ENCODE measurements at places on chromosomes 5 and 9. TPM values are rescaled to one million over a fixed set of nuclear protein-coding genes. Genes with fewer than 3 reads are reported as not detected.

PLEKHG4B gene
- not detected for total RNA-seq

LRRC26 gene
- 440 TPM for total RNA-seq

SLC6A18 gene
- not detected for total RNA-seq

TNFAIP8 gene
- total RNA-seq, result 1.2 TPM

TPPP gene
- 5.2 TPM for total RNA-seq

OR13D1 gene
- total RNA-seq, result not detected

ADAMTS13 gene
- total RNA-seq, result 4.7 TPM

NUTM2F gene
- total RNA-seq, result not detected

RNF183 gene
- 0.43 TPM for total RNA-seq

DNA sequence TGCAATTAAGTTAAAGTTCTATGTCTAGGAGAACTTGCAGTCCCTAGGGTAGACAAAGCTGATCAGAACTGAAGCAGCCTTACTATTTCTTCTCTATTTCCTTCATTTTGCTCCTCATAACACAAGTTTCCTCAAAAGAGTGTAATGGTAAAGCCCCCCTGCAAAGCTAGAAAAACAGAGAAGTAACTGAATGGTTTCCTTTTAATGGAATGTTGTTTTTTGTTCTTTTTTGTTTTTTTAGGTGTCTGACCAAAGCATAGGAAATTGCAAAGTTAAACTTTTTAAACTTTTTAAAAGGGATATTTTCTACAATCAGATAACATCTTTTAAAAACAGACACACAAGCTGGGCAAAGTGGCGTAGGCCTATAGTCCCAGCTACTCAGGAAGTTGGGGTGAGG, 145.7 kb downstream of the TLE1 start:
- no peak for DNase-seq
- no peaks in the 10 kb centered on the region for H3K36me3 ChIP-seq
- no peak overlapping the region for H3K4me3 ChIP-seq
- no peaks in the 10 kb centered on the region for H3K4me1 ChIP-seq

DNA sequence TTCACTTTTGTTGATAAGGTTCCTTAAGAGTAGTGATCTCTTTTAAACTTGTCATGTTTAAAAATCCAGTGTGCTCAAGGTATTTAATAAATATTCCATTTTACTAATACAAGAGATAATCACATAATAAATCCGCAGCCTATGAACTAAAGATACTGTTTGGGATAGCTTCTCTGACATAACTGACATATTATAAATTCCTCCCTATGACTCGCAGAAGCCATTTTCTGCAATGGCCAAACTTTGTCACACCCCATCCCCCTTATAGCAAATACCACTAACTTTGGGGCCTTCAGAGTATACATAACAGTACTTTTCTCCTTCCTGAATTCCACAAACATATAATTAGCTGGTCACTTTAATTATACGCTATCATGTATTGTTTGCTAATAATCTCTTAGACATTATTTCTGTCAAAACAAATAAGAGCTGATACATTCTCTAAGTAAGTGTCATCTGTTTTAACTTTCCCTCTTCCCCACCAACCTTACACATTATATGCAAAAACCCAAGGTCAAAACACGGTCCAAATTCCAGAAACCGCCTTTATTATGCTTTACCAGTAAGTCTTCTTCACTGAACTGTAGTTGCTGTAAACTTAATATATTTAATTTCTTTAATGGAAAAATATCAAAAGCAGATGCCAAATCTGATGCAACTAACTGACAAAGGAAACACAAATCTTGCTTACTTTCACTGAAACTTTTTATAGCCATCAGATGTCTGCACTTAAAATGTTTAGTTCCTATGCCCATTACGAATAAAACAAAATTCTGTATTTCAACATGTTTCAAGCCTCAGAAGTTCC, 971 bp downstream of the TMEM267 start:
- H3K4me3 ChIP-seq, result peak overlapping the region; percentile 88
- H3K4me1 ChIP-seq, result peaks cover 21% of the 10 kb centered on the region
- H3K27ac ChIP-seq, result no peak overlapping the region
- peak; percentile 16 for DNase-seq

GRCh38 chr9:122207096-122207495, 21.7 kb downstream of the LHX6 start:
- DNase-seq, result no peak
- no peaks in the 10 kb centered on the region for H3K27me3 ChIP-seq
- no peak overlapping the region for H3K27ac ChIP-seq
- no peak overlapping the region for H3K4me3 ChIP-seq
- H3K36me3 ChIP-seq, result no peaks in the 10 kb centered on the region

GRCh38 chr5:116361171-116361967, 213.3 kb downstream of the SEMA6A start:
- H3K4me1 ChIP-seq, result peaks cover 40% of the 10 kb centered on the region
- peak overlapping the region; percentile 42 for H3K4me3 ChIP-seq
- peak; percentile 85 for DNase-seq
- no peaks in the 10 kb centered on the region for H3K27me3 ChIP-seq
- no peaks in the 10 kb centered on the region for H3K36me3 ChIP-seq

GRCh38 chr5:172370648-172371545, 83.4 kb downstream of the SH3PXD2B start:
- no peak overlapping the region for H3K27ac ChIP-seq
- no peak overlapping the region for H3K4me3 ChIP-seq
- no peaks in the 10 kb centered on the region for H3K4me1 ChIP-seq
- H3K27me3 ChIP-seq, result no peaks in the 10 kb centered on the region

DNA sequence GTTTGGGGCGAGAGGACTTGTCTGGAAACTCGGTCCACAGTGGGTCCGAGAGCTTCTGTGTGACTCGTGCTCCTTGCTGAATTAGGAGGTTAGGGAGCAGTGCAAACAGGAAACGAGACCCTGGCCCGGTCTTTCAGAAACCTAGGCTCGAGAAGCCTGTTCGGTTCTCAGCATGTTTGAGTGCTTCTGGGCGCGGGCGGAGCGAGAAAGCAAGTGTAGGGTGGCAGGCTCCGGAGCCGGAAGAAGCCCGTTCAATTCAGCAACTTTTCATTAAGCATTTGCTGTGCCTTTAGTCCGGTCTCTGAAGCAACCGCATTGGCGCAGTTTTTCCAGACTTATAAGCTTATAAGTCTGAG, 547 bp downstream of the CLTA start:
- peak overlapping the region; percentile 98 for H3K4me3 ChIP-seq
- peaks cover 44% of the 10 kb centered on the region for H3K4me1 ChIP-seq
- H3K27ac ChIP-seq, result peak overlapping the region; percentile 98
- peak; percentile 64 for DNase-seq
- H3K36me3 ChIP-seq, result peaks cover 10% of the 10 kb centered on the region
- no peaks in the 10 kb centered on the region for H3K27me3 ChIP-seq

- peaks cover 13% of the 10 kb centered on the region for H3K4me1 ChIP-seq
- H3K4me3 ChIP-seq, result peak overlapping the region; percentile 84
- DNase-seq, result peak; percentile 84
Observed at GRCh38 chr5:65925601-65926275, 637 bp upstream of the ERBIN start.

GRCh38 chr9:132003319-132003704, 76.4 kb downstream of the MED27 start:
- no peak overlapping the region for H3K4me3 ChIP-seq
- peaks cover 13% of the 10 kb centered on the region for H3K4me1 ChIP-seq
- DNase-seq, result no peak
- H3K36me3 ChIP-seq, result no peaks in the 10 kb centered on the region

GRCh38 chr5:132006331-132007120, 4.9 kb downstream of the ACSL6 start:
- no peak overlapping the region for H3K4me3 ChIP-seq
- no peak overlapping the region for H3K27ac ChIP-seq
- H3K36me3 ChIP-seq, result no peaks in the 10 kb centered on the region

DNA sequence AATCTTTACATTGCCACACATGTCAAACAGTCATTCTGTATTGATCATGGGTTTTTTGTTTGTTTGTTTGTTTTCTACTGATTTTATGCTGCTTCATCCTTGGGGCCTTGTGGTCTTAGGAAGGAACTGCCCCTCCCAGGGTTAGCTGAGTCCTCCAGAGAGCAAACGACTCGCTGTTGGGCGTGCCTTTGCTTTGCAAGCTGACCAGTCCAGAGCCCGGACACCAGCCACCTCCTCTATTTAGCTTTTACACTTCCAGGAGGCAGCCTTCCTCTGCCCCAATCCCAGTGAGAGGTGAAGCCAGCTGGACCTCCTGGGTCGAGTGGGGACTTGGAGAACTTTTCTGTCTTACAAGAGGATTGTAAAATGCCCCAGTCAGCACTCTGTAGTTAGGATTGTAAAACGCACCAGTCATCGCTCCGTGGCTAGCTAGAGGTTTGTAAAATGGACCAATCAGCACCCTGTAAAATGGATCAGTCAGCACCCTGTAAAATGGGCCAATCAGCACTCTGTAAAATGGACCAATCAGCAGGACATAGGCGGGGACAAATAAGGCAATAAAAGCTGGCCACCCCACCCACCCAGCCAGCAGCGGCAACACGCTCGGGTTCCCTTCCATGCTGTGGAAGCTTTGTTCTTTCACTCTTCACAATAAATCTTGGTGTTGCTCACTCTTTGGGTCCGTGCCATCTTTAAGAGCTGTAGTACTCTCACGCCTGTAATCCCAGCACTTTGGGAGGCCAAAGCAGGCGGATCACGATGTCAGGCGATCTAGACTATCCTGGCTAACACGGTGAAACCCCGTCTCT, 154.4 kb downstream of the ERCC6L2 start:
- DNase-seq, result peak; percentile 59
- H3K4me1 ChIP-seq, result peaks cover 25% of the 10 kb centered on the region
- H3K27ac ChIP-seq, result peak overlapping the region; percentile 41
